Stimulated activated CD4-positive, alpha-beta T cell treated with anti-CD3 and anti-CD28 coated beads, Interleukin-15, amount 100 ng/mL, for 48 hours (primary cell): ENCODE measurements at places on chromosomes 11 and 22.

GRCh38 chr11:112806876-112807275 is 154.3 kb upstream of the NCAM1 start:
- DNase-seq = no peak

GRCh38 chr22:44192098-44192815 is 11.5 kb downstream of the PARVG start:
- DNase-seq = peak; percentile 33

- DNase-seq = no peak
Observed at GRCh38 chr11:131810541-131810940, 440.1 kb downstream of the NTM start.

- DNase-seq = peak; percentile 88
Observed at GRCh38 chr11:46121301-46121723, at the start of gene PHF21A. TSS of gene PHF21A (minus strand) at chr11:46121454. CDS start at chr11:46084219, 37,235 bp downstream.

- DNase-seq = no peak
Observed at GRCh38 chr11:8222820-8223512, 40.7 kb downstream of the LMO1 start.

DNA sequence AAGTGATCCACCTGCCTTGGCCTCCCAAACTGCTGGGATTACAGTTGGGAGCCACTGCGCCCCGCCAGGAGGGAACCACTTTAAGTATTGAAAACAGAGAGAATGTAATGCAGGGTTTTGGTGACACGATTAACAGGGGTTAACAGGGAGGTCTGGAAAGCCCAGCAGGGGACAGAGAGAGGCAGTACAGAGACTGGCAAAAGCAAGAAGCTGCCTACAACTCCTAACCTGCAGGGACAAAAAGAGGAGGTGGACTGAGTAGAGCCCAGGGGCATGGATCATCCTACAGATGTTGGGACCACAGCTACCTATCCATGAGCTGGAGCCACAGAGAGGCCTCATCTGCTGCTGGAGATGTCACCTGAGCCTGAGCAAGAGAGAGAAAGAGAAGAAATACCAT is 1.7 kb upstream of the SPINDOC start:
- no peak for DNase-seq

DNA sequence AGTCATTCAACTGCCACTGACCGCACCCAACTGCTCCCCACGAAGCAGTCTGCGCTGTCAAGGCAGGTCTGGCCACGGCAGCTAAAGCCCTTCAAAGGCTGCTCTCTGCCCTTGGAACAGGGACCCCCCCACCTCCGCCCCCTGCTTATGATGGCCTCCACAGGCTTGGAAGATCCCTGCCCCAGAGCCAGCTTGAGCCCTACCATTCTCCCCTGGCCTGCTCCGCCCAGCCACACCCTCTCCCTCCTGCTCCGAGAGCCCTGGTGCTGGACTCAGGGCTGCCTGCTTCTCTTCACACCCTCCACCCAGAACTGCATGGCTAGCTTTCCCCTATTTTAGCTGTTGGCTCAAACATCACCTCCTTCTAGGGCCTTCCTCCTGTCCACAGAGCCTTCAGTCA is 19.0 kb downstream of the ZMAT5 start:
- no peak for DNase-seq

- no peak for DNase-seq
Observed at GRCh38 chr11:11436715-11437313, 83.8 kb upstream of the CSNK2A3 start.

DNA sequence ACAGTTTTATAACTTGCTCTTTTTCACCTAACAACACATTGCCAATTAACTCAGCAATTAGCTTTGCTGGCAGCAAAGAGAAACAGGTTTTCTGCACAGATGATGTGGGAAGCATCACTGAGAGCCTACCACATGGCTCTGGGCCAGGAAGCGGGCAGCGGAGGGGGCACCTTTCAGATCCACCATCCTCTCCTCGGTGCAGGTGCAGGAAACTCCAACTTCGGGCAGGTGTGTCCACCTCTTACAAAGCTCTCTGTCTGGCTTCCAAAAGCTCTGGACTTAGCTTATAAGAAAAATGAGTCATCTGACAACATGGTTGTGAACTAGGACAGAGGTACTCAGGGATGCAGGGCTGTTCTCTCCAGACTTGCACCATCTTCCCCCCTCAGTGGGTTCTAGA is 77.0 kb downstream of the RPS6KA4 start:
- no peak for DNase-seq

DNA sequence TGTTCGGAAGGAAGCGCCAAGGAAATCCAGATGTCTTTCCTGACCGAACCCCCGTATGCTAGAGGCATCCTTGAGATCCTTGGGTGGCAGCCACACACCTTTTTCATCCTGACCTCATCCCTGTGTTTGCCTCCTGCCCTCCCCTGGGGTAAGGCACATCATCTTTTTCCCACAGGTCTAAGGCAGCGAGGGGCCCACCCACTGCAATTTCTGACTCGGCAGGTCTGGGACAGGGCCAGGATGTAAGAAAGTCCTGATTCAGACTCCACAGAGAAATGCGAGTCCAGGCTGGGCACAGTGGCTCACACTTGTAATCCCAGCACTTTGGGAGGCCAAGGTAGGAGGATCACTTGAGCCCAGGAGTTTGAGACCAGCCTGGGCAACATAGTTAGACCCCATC is 10.5 kb downstream of the ZMAT5 start:
- no peak for DNase-seq

DNA sequence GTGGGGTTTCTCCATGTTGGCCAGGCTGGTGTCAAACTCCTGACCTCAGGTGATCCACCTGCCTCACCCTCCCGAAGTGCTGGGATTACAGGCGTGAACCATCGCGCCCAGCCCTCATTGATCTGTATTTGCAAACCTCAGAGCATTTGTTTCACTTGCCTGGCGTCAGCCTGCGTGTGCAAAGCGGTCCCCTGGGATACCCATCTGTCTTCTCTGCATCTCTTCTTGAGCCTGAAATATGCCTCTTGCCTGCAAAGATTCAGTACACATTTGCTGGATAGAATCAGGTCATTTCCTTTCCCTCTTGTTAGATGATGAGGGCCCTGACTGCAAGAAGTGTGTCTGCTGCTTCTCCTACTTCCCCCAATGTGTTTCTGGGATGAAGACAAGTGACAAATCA is 1291.0 kb downstream of the TBC1D22A start:
- DNase-seq = no peak
